ENCODE measurements at places on chromosomes 3 and 15.

- DNase-seq = no peak
Observed at GRCh38 chr15:77030928-77031375, 36.0 kb downstream of the PSTPIP1 start.

DNA sequence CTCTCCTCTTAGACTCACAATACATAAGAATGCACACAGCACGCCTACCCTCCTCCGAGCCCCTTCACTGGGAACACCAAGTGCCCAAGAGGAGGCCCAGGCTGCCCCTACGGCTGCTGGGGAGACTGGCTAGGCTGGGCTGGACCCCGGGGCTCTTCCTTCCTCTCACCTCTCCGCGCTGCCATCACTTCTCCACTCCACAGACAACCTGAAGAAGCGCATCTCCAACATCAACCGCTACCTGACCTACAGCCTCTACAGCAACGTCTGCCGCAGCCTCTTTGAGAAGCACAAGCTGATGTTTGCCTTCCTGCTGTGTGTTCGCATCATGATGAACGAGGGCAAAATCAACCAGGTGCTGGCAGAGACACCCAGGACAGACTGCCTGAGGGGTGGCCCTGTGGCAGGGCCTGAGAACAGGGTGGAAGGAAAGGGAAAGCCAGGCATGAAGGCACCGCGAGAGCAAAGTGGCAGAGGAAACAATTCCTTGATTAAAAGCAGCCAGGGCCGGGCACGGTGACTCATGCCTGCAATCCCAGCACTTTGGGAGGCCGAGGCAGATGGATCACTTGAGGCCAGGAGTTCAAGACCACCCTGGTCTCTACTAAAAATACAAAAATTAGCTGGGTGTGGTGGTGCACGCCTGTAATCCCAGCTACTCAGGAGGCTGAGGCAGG is 51.6 kb downstream of the SEMA3G start:
- no peak for DNase-seq

DNA sequence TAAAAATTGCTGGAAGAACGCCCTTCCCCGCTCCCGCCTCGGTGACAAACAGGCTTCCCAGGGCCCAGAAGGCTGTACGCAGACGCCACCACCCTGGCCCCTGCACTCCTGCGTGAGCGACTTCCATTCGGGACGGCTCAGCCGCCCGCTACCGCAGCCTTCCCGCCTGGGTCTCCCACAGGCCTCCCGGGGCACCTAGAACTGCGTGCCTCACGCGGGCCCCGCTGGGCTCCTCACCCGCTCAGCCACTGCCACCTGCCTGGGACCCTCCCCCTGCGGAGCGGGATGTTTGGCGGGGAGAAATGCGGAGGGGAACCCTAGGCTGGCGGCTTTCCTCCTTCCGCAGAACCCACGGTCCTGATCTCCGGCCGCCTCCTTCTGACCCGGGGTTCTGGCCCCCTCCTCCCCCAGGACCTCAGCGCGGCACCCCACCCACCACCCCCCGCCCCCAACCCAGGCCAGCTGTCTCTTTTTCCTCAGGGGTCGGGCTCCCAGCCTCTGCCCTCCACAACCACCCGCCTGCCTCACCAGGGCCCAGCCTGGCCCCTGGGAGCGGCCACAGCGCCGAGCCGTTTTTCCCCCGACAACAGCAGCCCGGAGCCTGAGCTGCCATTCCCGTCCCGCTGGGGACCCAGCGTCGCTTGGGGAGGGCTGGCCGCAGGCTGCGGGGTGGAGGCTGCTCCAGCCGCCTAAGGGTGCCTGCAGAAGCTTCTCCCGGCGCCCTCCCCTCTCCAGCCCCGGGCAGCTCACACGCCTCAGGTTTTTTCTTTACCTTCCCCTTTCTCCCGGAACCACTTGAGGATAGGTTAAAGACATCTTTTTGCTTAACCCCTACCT is 27.6 kb upstream of the RAB7A start:
- DNase-seq = no peak

DNA sequence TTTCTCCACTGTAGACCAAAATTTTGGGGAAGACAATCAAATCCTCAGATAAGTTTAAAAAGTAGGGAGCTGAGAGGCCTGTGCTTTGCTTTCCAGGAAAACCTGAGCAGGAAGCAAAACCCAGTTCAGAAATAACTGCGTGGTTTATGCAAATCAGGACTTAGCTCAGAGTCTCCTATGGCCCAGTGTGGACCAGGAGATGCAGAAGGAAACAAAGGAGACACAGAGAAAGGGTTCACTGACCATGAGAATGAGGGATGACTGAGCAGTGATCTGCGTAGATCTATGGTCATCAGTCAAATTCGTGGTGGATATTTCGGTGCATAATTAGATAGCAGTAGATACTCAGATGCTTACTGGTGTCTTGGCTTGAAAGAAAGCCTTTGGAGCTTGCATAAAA is 196.6 kb downstream of the TPRG1 start:
- no peak for DNase-seq

- DNase-seq = no peak
Observed at GRCh38 chr3:139123377-139124095, 78.8 kb upstream of the PRR23C start.
